ENCODE measurements at places on chromosomes 7 and 10.

DNA sequence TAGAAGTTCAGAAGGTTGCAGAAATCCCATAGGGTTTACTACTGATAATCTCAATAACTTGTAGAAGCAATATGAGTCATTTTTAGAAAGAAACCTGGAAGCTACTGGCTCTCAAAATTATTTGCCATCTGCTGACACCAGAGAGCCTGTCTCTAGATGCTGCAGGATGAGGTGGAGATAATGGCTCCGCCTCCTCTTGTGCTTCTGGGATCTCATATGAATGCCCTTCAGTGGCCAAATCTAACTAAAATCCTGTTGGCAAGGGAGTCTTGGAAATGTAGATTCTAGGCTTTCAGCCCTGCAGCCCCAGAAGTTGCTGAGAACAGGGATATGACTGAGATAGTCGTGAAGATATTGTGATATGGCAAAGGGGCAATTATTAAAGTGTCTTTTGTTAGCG is 348.1 kb downstream of the CCSER2 start:
- DNase-seq: no peak

DNA sequence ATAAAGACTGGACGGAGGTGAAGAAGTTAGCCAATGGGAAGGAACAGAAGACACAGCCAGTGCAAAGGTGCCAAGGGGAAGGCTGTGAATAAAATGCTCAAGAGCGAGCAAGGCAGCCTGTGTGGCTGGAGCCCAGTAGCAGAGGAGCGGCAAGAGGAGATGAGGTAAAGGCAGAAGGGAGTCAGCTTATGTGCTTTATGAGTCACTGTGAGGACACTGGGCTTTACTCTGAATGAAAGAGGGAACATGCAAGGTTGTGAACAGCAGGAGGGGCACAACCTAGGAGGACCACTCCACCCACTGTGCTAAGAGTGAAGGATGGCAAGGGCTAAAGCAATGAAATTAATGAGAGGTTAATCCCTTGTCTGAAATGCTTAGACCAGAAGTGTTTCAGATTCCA is 129.0 kb upstream of the ODAD2 start:
- no peak for DNase-seq

DNA sequence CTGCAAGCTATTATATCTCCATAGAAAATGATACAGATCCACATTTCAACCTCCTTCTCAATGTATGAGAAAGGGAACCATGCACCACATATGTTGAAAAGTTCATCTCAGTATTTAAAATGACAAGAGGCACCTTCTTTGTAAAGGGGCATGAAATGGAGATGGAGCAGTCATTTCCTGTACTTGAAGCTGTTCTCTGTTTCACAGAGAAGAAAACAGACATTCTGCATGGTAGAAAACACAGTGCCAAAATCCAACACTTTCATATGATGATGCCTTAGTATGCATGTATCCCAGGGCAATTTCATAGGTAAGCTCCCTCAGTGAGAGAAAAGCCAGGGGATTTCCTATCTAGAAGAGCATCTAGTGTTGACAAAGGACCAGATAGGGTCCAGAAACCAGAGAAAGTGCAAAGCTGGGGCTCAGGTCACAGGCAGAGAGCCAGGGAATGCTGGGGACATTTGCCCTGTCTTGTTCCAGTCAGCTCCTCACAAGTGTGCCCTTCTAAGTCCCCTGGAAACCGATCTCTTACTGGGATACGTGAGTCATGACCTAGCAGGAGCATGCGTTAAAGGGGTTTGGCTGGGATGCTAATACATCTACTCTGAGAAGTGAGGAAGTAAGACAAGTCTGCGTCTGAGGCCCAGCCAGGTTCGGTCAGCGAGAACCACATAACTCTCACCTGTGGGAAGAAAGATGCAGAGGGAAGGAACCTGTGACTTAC is 118.7 kb downstream of the ICA1 start:
- no peak for DNase-seq

- no peak for DNase-seq
Observed at GRCh38 chr7:114952296-114952695, 30.4 kb downstream of the MDFIC start.

DNA sequence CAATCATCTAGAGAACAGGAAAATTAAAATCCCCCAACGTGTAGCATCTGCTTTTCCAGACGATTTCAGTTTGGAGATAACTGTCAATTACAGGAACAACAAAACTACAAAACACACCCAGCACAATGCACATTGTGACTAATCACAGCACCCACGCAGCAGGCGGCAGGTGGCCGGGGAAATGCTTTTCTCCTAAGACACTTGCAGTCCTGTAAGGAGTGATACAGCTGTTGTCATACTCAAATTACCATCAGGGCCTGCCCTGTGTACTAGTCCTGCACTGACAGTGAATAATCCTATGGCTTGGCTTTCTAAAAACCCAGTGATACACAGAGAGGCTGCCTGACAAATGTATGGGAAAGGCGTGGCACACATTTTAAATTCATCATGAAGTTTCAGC is 37.8 kb downstream of the COBL start:
- no peak for DNase-seq

- DNase-seq: no peak
Observed at GRCh38 chr7:135420786-135421185, 89.1 kb downstream of the CNOT4 start.

DNA sequence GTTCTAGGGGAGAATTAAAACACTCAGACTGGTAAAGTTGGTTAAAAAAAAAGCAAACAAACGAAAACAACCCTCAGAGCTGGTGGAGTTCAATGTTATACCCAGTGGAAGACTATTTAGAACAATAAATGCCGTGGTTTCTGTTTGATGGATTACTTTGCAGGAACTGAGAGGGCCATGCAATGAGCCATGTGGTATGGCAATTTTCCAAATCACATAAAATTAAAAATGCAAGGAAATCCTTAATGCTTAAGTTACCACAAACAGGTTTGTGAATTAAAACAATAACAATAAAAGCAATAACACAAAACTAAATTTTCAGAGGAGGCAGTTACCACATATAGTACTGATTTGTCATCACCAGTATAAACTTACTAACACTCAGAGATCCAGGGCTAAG is 96.9 kb downstream of the RTKN2 start:
- DNase-seq: no peak

GRCh38 chr10:102657984-102658724 is 13.9 kb downstream of the TRIM8 start:
- no peak for DNase-seq

GRCh38 chr7:41940760-41941343 is 238.0 kb upstream of the INHBA start:
- peak; percentile 86 for DNase-seq

- no peak for DNase-seq
Observed at GRCh38 chr10:14153570-14154055, 177.1 kb downstream of the FRMD4A start.

GRCh38 chr7:159144758-159145489 is at the start of gene VIPR2:
VIPR2 (minus strand) TSS chr7:159144867; CDS start chr7:159144771, 96 bp downstream.
- DNase-seq: no peak

DNA sequence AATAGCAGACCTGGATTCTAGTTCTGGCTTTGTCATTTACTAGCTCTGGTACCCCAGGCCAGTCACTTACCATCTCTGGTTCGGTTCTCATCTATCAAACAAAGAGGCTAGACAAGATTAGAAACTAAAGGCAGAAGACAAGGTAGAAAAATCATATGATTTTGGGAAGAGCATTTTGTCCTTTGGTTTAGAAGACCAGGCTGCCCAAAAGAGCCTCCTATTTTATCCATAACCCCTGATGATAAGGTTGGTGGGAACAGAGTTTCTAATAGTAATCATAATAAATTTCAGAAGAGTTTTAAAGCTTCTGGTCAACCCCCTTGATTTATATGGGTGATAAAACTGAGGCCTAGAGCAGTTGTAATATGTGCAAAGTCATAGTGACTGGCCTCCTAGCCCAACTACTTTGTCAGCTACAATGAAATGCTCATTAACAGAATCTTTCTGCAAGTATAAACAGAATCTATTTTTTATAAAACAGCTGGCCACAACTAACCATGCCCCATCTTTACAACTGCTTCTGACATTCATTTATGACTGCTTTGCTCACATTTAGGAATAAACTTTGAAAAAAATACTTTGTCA is 23.4 kb downstream of the COX15 start:
- peak; percentile 87 for DNase-seq

DNA sequence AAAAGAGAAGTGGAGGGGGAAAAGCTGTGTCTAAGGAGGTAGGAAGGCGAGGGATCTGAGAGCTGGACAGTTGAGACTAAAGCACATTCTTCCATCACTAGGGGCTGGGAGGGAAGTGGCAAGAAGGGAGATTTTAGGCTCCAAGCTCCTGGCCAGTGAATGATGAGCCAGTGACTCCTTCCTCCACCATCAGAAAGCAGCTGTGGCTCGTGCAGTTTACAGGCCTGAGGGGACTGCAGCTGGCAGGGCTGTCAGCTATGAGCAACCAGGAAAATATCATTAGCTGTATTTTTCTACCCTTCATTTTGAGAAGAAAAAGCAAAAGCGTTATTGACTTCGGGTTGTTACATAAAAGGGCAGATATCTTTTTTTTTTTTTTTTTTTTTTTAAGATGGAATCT is 60.7 kb downstream of the GPAM start:
- no peak for DNase-seq

DNA sequence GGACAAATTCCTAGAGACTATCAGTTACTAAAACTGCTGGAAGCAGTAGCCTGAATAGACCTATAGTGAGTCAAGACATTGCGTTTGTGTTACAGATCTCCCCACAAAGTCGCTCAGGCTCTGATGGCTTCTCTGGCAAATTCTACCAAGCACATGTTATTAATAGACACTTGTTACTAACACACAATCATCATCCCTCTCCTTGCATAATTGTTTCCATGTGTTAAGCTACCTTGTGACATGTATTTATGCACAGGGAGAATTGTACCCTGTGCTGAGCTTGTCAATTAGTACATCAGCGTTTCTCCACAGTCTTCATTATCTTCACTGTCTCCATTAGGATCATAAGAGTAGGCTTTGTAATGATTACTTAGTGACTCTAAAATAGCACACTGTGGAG is 31.2 kb downstream of the DYNC2I1 start:
- no peak for DNase-seq

DNA sequence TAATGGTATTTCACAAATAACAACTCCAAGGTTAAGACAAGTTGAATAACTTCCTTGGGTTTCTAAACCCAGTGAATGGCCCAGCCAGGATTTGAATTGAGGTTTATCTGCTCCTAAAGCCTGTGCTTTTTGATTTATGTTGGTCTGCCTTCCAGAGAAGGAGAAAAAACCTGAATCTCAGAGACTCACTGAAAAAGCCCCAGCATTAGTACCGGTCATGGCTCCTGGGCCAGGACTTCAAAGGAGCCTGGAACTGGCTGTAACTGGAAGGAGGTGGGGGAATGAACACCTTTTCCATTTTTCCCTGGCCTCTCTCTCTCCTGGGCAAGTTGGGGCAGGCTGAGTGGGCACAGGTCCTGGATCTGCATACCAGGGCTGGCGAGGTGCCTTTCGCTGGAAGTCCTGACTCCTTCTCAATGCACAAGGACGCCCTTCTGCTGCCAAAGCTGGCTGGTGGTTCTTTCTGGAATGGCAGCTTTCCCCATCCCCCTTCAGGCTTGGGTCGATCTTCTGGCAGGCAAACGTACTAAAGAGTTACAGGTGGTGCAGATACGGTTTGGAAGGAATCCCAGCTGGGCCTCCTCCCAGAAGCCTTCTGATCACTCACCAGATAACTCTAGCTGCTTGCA is 268.2 kb downstream of the PTEN start:
- DNase-seq: no peak

- DNase-seq: no peak
Observed at GRCh38 chr10:88281592-88282347, 301.3 kb downstream of the RNLS start.

GRCh38 chr10:78454123-78454645 is 420.5 kb downstream of the RPS24 start:
- no peak for DNase-seq

GRCh38 chr7:38975944-38976392 is 1.7 kb upstream of the POU6F2 start:
- DNase-seq: no peak

DNA sequence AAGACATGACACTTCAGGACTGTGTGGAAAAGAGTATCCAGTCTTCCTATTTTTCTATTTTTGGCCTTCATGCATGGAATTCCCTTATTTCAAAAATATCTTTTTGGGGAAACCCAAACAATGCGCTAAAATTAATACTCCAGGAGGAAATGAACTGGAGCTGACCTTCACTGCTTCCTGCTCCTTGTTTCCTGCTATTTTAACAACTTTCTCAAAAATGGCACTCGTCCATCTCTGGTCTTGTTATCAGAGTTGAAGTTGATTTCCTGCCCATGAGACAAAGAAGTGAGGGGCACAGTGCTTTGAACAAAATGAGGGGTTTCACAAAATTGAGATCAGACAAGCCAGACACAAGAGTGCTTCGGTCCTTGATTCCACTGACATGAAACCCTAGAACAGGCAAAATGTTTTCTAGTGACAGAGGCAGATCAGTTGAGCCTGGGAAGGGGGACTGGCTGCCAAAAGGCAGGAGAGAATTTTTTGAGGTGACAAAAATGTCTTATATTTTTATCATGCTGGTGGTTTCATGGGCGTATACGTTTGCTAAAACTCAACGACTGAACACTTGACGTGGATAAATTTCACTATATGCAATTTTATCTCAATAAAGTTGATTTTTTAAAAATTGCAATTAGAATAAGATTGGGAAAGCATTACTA is 193.2 kb downstream of the CREB5 start:
- peak; percentile 58 for DNase-seq

GRCh38 chr10:123149568-123150270 is 1.8 kb downstream of the HMX2 start:
- peak; percentile 57 for DNase-seq

GRCh38 chr7:22296916-22297315 is 60.0 kb downstream of the RAPGEF5 start:
- no peak for DNase-seq

- DNase-seq: peak; percentile 45
Observed at GRCh38 chr10:69994262-69994661, 58.4 kb upstream of the MACROH2A2 start.

GRCh38 chr7:6252341-6252746 is 20.1 kb downstream of the CYTH3 start:
- no peak for DNase-seq

DNA sequence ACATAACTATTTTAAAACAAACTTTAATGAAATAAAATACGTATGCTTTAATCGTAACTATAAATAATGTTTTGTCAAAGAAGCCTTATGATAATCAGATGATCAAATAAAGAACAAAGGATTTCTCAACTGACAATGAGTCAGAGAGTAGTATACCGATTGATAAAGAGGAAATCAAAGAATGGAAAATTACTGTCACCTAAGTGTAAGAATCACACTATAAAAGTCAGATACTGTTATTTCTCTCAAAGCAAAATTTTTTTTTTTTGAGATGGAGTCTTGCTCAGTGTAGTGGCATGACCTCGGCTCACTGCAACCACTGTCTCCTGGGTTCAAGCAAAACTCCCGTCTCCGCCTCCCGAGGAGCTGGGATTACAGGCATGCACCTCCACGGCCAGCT is 18.8 kb downstream of the DNAJC2 start:
- DNase-seq: no peak

Measured in hematopoietic multipotent progenitor cell treated with erythropoietin and hydrocortisone succinate and interleukin-3 and kit ligand, for 6 days (in vitro differentiated cells).